Mesothelial cell of epicardium (in vitro differentiated cells): ENCODE measurements at places on chromosomes 6 and 20. TPM values are rescaled to one million over a fixed set of nuclear protein-coding genes. Genes with fewer than 3 reads are reported as not detected.

GRCh38 chr6:141790921-141791320, 341.8 kb upstream of the GJE1 start:
- no peak overlapping the region for H3K27ac ChIP-seq
- no peaks in the 10 kb centered on the region for H3K36me3 ChIP-seq
- no peak for DNase-seq
- no peak overlapping the region for H3K4me3 ChIP-seq
- no peaks in the 10 kb centered on the region for H3K27me3 ChIP-seq

GRCh38 chr6:6844530-6844929, 256.0 kb downstream of the LY86 start:
- no peak overlapping the region for H3K27ac ChIP-seq
- peaks cover 3% of the 10 kb centered on the region for H3K36me3 ChIP-seq
- H3K27me3 ChIP-seq = peaks cover 5% of the 10 kb centered on the region
- H3K4me3 ChIP-seq = no peak overlapping the region
- H3K4me1 ChIP-seq = peaks cover 11% of the 10 kb centered on the region

The PROKR2 gene
- 2.1 to 2.4 TPM (median 2.3 TPM) in 3 replicates for total RNA-seq

DNA sequence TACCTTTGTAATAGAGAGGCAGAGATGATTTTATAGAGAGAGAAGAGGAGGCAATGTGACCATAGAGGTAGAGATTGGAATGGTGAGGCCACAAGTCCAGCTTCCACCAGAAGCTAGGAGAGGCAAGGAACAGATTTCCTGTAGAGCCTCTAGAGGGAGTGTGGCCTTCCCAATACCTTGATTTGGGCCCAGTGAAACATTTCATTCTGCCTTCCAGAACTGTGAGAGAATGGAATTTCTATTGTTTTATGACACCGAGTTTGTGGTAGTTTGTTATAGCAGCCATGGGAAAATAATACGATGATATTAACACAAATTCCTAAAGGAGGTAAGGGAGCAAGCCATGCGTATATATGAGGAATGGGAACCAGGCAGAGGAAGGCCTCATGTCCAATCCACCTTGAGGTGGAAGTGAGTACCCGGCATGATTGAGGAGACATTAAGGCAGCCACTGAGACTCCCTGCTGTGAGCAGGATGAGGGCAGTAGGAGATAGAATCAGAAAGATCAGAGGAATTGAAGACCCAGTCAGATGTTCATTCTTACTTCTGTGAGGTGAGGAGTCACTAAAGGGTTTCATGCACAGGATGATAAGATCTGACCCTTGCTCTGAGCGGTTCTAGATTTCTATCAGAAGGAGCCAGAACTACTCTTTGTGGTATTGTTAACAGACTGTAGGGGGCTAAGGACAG, 636.3 kb upstream of the IMPG1 start:
- no peaks in the 10 kb centered on the region for H3K27me3 ChIP-seq
- H3K36me3 ChIP-seq = no peaks in the 10 kb centered on the region
- DNase-seq = no peak

- peaks cover 49% of the 10 kb centered on the region for H3K36me3 ChIP-seq
- H3K4me3 ChIP-seq = no peak overlapping the region
- peaks cover 14% of the 10 kb centered on the region for H3K4me1 ChIP-seq
- no peak overlapping the region for H3K27ac ChIP-seq
- DNase-seq = no peak
Observed at GRCh38 chr6:26389349-26389894, 6.5 kb downstream of the BTN2A2 start.

DNA sequence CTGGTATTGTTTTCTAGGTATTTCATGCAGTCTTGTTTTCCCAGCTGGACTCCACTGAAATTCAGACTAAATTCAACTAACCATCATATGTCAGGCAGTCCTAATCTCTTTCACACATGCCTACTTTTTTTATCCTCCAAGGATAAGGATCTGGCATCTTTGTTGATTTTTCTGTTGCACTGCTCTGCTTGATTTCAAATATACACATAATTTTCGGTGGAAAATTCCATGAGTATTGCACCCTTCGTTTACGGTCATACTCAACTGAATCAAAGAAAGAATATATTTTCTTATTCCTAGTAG, 64.8 kb upstream of the UNC93A start:
- peaks cover 23% of the 10 kb centered on the region for H3K4me1 ChIP-seq
- no peak overlapping the region for H3K4me3 ChIP-seq
- peaks cover 11% of the 10 kb centered on the region for H3K27me3 ChIP-seq
- H3K27ac ChIP-seq = no peak overlapping the region
- DNase-seq = no peak

GRCh38 chr20:43363506-43363905, 94.2 kb upstream of the SRSF6 start:
- no peak overlapping the region for H3K27ac ChIP-seq
- H3K27me3 ChIP-seq = peaks cover 16% of the 10 kb centered on the region
- no peaks in the 10 kb centered on the region for H3K36me3 ChIP-seq

DNA sequence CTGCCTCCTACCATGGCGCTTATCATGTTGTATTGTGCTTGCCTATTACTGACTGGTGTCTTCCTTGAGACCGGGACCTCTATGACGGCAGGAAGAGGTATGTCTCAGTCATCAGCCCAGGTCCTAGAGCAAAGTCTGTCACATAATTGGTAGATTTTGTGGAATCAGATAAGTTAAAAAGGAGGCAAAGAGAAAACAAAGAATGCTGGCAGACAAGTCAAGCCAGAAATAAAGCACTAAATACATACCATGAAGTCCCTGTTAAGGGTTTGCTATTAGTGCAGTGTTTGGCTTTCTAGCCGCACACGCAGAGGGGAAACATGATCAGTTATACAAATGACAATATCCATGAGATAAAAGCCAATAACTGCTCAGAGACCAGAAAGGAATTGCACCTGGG, 6.0 kb downstream of the TOMM34 start:
- no peak overlapping the region for H3K4me3 ChIP-seq
- peaks cover 50% of the 10 kb centered on the region for H3K36me3 ChIP-seq
- peak overlapping the region; percentile 80 for H3K27ac ChIP-seq
- no peaks in the 10 kb centered on the region for H3K27me3 ChIP-seq
- H3K4me1 ChIP-seq = peaks cover 47% of the 10 kb centered on the region

GRCh38 chr6:29629571-29629970, 3.4 kb downstream of the GABBR1 start:
- H3K27ac ChIP-seq = no peak overlapping the region
- no peak for DNase-seq
- H3K4me1 ChIP-seq = peaks cover 56% of the 10 kb centered on the region
- H3K27me3 ChIP-seq = peaks cover 5% of the 10 kb centered on the region
- H3K4me3 ChIP-seq = peak overlapping the region; percentile 85

DNA sequence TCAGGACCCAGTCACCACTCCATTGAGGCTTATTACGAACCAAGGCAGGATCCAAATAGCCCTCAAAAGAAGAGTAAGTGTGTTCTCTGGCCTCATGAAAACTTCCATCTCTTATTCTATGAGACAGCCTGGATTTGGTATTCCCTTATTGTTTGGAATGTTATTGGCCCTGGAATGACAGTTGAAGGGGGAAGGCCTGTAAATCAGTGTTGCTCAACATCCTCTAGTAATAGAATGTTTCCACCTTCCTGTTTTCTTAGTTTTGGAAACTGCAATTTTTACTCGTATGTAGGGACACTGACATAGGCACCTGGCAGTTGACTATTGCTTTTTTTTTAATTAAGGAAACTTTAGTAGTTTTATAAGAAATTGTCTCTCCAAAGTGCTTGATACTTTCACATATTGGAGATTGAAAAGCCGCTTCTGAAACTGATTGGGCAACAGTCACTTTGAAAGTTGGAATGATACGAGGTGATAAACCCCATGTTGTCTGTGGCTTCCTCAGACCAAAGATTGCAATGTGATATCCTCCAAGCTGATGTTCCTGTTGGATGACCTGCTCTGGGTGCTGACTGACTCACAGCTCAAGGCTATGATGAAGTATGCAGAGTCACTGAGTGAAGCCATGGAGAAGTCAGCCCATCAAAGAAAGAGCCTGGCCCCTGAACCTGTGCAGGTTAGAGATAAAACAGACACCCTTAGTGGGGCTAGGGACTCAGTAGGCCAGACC, 43.1 kb downstream of the BLTP3A start:
- H3K27ac ChIP-seq = no peak overlapping the region
- H3K4me1 ChIP-seq = no peaks in the 10 kb centered on the region
- peaks cover 31% of the 10 kb centered on the region for H3K36me3 ChIP-seq

DNA sequence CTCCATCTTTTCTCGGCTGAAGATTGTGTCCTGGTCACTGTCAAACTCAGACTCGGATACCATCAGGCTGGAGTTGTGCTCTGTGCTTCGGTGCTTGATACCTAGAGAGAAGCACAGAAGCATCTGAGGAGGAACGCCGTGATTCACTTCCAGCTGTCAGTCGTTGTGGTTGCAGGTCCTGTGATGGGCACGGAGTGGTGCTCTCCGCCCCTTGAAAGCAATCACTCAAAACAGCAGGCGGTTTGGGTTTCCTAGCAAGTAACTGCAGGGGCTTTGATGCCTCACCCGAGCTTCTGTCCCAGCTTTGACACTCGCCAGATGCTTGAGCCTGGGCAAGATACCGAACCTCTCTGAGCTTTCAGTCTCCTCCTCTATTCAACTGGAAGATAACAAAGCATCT, 52.5 kb downstream of the ALDH5A1 start:
- no peaks in the 10 kb centered on the region for H3K4me1 ChIP-seq
- H3K27me3 ChIP-seq = peaks cover 27% of the 10 kb centered on the region
- H3K36me3 ChIP-seq = no peaks in the 10 kb centered on the region
